ENCODE measurements at places on chromosomes 7 and 10. TPM values are rescaled to one million over a fixed set of nuclear protein-coding genes. Genes with fewer than 3 reads are reported as not detected.

- no peaks in the 10 kb centered on the region for H3K36me3 ChIP-seq
- no peak overlapping the region for H3K4me3 ChIP-seq
- no peaks in the 10 kb centered on the region for H3K27me3 ChIP-seq
- H3K4me1 ChIP-seq, result no peaks in the 10 kb centered on the region
- no peak overlapping the region for H3K27ac ChIP-seq
- no peak for DNase-seq
Observed at GRCh38 chr10:24153031-24153430, 55.9 kb upstream of the KIAA1217 start.

- no peaks in the 10 kb centered on the region for H3K27me3 ChIP-seq
- H3K27ac ChIP-seq, result no peak overlapping the region
- H3K4me3 ChIP-seq, result no peak overlapping the region
- H3K36me3 ChIP-seq, result no peaks in the 10 kb centered on the region
- DNase-seq, result no peak
Observed at GRCh38 chr10:107657851-107658250, 493.3 kb upstream of the SORCS1 start.

Gene EBF3
- not detected for total RNA-seq

Gene ABCC2
- total RNA-seq, result 0.07 TPM

DNA sequence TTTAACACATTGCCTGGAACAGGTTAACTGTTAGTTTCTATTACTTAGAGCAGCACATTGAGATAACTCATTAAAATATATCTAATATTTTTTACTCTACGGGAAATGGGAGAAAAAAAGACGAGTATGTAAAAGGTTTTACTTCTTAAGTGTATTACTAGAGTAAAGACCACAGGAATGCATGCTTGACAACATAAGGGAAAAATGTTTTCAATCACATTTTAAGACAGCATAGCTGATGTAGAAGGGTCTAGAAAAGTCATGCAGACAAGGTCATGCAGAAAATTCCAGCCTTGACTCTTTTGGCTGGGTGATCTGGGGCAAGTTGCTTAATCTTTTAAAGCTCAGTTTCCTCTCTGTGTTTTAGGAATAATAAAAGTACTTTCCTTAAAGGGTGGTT, 806.2 kb downstream of the CNTNAP2 start:
- no peak overlapping the region for H3K4me3 ChIP-seq
- H3K36me3 ChIP-seq, result no peaks in the 10 kb centered on the region
- no peaks in the 10 kb centered on the region for H3K27me3 ChIP-seq
- no peak overlapping the region for H3K27ac ChIP-seq
- no peaks in the 10 kb centered on the region for H3K4me1 ChIP-seq

GRCh38 chr7:51101111-51101757, 215.4 kb downstream of the COBL start:
- no peaks in the 10 kb centered on the region for H3K27me3 ChIP-seq
- no peak for DNase-seq
- no peak overlapping the region for H3K4me3 ChIP-seq
- H3K27ac ChIP-seq, result no peak overlapping the region
- H3K4me1 ChIP-seq, result no peaks in the 10 kb centered on the region
- no peaks in the 10 kb centered on the region for H3K36me3 ChIP-seq

GRCh38 chr7:4015371-4015770, 666.7 kb upstream of the FOXK1 start:
- no peak overlapping the region for H3K27ac ChIP-seq
- no peaks in the 10 kb centered on the region for H3K27me3 ChIP-seq
- no peaks in the 10 kb centered on the region for H3K4me1 ChIP-seq
- no peak overlapping the region for H3K4me3 ChIP-seq

- DNase-seq, result no peak
- H3K27ac ChIP-seq, result no peak overlapping the region
- H3K27me3 ChIP-seq, result no peaks in the 10 kb centered on the region
- H3K4me3 ChIP-seq, result no peak overlapping the region
- H3K4me1 ChIP-seq, result no peaks in the 10 kb centered on the region
Observed at GRCh38 chr10:86062647-86063145, 303.9 kb downstream of the GRID1 start.

DNA sequence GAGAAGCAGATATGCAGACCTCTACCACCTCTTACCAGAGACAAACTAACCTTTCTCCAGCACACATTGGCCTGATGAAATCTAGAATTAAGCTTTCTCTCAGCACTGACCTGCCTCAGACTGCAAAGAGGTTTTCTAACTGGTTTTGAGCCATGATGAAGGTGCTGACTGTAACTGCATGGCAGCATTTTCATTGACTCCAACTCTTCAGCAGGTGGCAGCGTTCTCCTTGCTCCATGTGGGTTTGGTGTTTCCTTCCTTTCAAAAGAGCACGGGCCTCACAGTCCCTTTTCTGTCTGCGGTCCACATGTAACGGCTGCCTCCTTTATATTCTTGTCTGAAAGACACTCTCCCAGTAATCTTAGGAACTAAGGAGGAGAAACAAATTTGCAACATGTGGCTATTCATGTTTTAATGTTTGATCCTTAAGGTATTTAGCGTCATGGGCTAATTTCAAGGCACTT, 12.6 kb downstream of the KLLN start:
- DNase-seq, result peak; percentile 79
- H3K4me1 ChIP-seq, result peaks cover 9% of the 10 kb centered on the region
- H3K36me3 ChIP-seq, result no peaks in the 10 kb centered on the region
- no peak overlapping the region for H3K4me3 ChIP-seq
- no peak overlapping the region for H3K27ac ChIP-seq
- H3K27me3 ChIP-seq, result no peaks in the 10 kb centered on the region
